CD4-positive, alpha-beta memory T cell (primary cell): ENCODE measurements at places on chromosomes 1 and 21. TPM values are rescaled to one million over a fixed set of nuclear protein-coding genes. Genes with fewer than 3 reads are reported as not detected.

GRCh38 chr21:34279883-34280282, 83.9 kb upstream of the KCNE2 start:
- no peaks in the 10 kb centered on the region for H3K36me3 ChIP-seq
- H3K27me3 ChIP-seq: peaks cover under 1% of the 10 kb centered on the region
- H3K4me3 ChIP-seq: no peak overlapping the region
- no peak for DNase-seq
- no peak overlapping the region for H3K27ac ChIP-seq

- no peak overlapping the region for H3K4me3 ChIP-seq
- no peaks in the 10 kb centered on the region for H3K36me3 ChIP-seq
- H3K27me3 ChIP-seq: no peaks in the 10 kb centered on the region
- H3K27ac ChIP-seq: no peak overlapping the region
- no peak for DNase-seq
- no peaks in the 10 kb centered on the region for H3K4me1 ChIP-seq
Observed at GRCh38 chr1:10897981-10898728, 101.7 kb upstream of the CASZ1 start.

- no peaks in the 10 kb centered on the region for H3K36me3 ChIP-seq
- H3K4me3 ChIP-seq: no peak within 1 kb of the TSS
- no peaks in the 10 kb centered on the region for H3K27me3 ChIP-seq
- no peak within 1 kb of the TSS for H3K27ac ChIP-seq
- DNase-seq: peak; percentile 7
Observed at GRCh38 chr1:209674957-209675564, at the start of gene G0S2. Gene G0S2 (plus strand): TSS chr1:209675412. CDS start chr1:209675685, 273 bp downstream.

DNA sequence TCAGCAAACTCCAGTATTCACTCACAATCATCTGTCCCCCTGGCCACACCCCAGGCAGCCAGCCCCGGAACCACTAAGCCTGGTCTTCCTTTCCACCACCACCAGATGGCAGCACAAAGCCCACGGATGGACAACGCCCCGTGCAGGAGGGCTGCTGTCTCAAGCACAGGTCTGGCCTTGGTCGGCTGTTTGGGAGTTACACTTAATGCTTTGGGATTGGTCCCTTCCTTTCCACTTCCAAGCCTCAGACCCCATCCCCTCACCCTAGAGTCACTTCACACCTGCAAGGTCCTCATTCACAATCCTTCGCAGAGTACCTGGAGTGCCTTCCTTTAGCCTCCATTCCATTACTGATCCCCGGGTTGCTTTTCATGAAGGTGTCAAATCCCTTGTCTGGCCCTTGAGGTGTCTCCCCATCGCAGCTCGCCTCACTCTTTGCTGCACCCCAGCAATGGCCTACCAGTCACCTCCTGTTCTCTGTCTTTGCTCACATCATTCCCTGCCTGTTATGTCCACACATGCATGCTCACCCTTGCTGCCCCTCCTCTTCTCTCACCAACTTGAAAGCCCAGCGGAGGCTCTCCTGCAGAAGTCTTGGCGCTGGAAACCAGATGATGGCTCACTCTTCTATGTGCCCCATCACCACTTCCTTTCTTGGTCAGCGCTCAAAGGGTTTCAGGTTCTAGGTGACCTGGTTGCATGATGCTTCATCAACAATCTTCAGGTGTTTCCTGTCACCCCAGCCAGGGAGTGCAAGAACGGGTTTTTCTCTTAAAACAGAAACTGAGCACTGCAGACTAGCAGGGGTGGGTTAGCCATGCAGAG, 24.9 kb upstream of the KCNA2 start:
- H3K27me3 ChIP-seq: no peaks in the 10 kb centered on the region
- H3K27ac ChIP-seq: peak overlapping the region; percentile 72
- H3K36me3 ChIP-seq: no peaks in the 10 kb centered on the region
- DNase-seq: peak; percentile 87
- H3K4me3 ChIP-seq: peak overlapping the region; percentile 46

GRCh38 chr1:215507119-215507518, 60.0 kb upstream of the KCTD3 start:
- DNase-seq: no peak
- H3K27ac ChIP-seq: no peak overlapping the region
- H3K36me3 ChIP-seq: no peaks in the 10 kb centered on the region
- H3K4me1 ChIP-seq: no peaks in the 10 kb centered on the region
- no peak overlapping the region for H3K4me3 ChIP-seq
- no peaks in the 10 kb centered on the region for H3K27me3 ChIP-seq

GRCh38 chr1:53196017-53196484, 573 bp upstream of the CPT2 start:
- no peaks in the 10 kb centered on the region for H3K36me3 ChIP-seq
- no peak for DNase-seq
- peaks cover 26% of the 10 kb centered on the region for H3K4me1 ChIP-seq

GRCh38 chr1:3780901-3781300, 8.4 kb downstream of the SMIM1 start:
- H3K27me3 ChIP-seq: no peaks in the 10 kb centered on the region
- H3K27ac ChIP-seq: no peak overlapping the region
- H3K4me1 ChIP-seq: peaks cover 2% of the 10 kb centered on the region
- H3K4me3 ChIP-seq: no peak overlapping the region

DNA sequence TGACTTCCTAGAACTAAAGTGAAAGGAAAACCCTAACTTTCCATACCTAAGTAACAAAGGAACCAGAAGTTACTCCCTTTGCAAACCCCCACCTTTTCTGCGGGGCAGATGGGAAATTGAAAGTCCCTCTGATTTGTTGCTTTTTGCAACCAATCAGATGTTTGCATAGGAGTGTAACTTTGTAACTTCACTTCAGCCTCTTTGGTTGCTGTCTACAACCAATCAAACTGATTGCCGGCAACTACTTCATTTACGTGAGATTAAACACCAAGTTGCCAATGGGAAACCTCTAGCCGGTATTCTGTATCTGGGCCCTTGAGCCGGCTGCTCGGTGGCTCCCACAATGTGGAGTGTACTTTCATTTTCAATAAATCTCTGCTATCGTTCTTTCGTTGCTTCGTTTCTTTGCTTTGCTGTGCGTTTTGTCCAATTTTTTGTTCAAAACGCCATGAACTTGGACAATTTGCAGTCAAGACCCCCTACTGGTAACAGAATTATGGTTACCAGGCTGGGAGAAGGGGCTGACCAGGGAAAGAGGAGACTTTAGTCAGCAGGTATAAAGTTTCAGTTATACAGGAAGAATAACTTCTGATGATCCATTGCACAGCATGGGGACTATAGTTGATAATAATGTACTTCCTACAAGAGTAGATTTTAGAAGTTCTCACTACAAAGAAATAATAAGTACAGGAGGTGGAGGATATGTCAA, 69.2 kb upstream of the RGS2 start:
- DNase-seq: no peak
- H3K4me1 ChIP-seq: no peaks in the 10 kb centered on the region
- no peak overlapping the region for H3K27ac ChIP-seq

DNA sequence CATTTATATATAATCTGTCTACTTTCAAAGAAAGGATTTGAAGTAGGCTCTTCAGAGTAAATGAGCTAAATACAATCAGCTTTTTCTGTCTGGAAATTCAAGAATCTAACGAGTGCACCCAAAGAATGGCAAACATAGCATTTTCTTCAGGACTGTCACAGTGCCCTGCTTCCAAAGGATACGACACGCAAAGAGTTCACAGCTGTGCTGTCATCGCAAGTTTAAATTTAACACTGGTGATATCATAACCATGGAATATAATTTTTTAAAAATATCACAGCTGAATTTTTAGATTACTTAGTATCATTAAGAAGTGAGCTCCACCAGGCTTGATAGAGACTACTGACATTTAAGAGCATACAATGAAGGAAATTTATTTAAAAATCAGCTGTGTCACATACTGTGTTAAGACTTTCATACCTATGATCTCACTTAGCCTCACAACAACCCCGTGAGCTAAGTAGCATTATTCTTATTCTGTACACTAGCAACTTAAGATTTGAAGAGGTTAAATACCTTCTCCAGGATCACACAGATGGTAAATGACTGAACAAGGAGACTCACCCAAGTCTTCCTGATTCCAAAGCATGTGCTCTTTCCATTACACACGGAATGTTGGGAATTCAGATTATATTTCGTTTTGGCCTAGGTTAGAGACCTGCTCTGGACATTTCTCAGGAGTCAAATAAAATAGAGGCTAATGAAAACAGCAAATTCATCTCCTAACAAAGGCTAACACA, 46.2 kb upstream of the PRRX1 start:
- DNase-seq: no peak
- no peaks in the 10 kb centered on the region for H3K36me3 ChIP-seq
- no peaks in the 10 kb centered on the region for H3K4me1 ChIP-seq
- H3K27me3 ChIP-seq: no peaks in the 10 kb centered on the region

- H3K4me3 ChIP-seq: peak overlapping the region; percentile 26
- DNase-seq: peak; percentile 51
- no peaks in the 10 kb centered on the region for H3K27me3 ChIP-seq
- H3K27ac ChIP-seq: peak overlapping the region; percentile 96
- H3K4me1 ChIP-seq: peaks cover 37% of the 10 kb centered on the region
- H3K36me3 ChIP-seq: no peaks in the 10 kb centered on the region
Observed at GRCh38 chr1:5991381-5992025, 722 bp downstream of the NPHP4 start.

- no peak for DNase-seq
- H3K4me1 ChIP-seq: peaks cover 11% of the 10 kb centered on the region
- H3K4me3 ChIP-seq: no peak overlapping the region
- H3K36me3 ChIP-seq: peaks cover 50% of the 10 kb centered on the region
Observed at GRCh38 chr1:235149824-235150223, 11.2 kb downstream of the RBM34 start.

DNA sequence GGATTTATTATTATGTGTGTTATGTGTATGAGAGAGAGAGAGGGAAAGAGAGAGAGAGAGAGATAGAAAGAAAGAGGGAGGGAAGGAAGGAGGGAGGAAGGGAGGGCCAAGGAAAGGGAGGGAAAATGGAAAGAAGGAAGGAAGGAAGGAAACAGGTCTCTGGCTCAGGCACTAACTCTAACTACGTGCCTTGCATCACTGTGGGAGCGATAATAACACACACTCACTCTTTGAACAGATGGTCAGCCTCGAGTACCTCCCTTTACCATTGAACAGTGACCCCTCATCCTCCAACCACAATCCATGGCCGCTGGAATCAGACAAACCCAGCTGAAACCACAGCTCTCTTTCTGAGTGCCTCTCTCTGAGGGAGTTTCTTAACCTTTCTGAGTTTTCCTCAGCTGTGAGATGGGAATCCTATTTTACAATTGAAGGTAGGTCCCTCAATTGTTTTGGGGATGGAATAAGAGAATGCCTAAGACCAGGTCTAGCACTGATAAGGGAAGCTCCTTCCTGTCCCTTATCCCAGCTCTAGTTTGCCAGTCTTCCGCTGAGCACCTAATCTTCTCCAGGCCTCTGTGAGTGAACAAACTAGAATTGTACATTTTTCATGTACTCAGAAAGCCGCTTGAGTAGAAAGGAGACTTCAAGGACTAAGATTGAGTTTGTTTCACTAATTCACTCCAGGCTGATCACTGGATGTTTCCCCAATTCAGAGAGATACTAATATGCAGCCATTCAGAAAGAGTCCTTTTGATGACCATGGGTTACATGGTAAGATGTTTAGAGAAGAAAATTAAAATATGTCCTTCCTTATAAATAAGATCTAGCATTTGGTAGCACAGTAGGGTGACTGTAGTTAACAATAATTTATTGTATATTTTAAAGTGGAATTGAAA, 62.8 kb downstream of the IRF2BP2 start:
- H3K27ac ChIP-seq: no peak overlapping the region
- no peak overlapping the region for H3K4me3 ChIP-seq
- H3K27me3 ChIP-seq: no peaks in the 10 kb centered on the region

DNA sequence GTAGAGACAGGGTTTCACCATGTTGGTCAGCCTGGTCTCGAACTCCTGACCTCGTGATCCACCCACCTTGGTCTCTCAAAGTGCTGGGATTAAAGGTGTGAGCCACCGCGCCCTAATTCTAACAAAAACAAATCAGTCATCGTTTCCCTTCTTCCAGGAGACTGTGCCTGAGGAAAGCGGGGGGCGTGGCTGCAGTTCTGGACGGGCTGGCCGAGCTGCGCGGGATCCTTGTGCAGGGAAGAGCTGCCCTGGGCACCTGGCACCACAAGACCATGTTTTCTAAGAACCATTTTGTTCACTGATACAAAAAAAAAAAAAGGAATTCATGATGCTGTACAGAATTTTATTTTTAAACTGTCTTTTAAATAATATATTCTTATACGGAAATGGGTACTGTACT, 104.2 kb downstream of the WDR4 start:
- H3K4me1 ChIP-seq: no peaks in the 10 kb centered on the region
- H3K4me3 ChIP-seq: no peak overlapping the region
- H3K27ac ChIP-seq: no peak overlapping the region
- no peaks in the 10 kb centered on the region for H3K27me3 ChIP-seq
- no peaks in the 10 kb centered on the region for H3K36me3 ChIP-seq

DNA sequence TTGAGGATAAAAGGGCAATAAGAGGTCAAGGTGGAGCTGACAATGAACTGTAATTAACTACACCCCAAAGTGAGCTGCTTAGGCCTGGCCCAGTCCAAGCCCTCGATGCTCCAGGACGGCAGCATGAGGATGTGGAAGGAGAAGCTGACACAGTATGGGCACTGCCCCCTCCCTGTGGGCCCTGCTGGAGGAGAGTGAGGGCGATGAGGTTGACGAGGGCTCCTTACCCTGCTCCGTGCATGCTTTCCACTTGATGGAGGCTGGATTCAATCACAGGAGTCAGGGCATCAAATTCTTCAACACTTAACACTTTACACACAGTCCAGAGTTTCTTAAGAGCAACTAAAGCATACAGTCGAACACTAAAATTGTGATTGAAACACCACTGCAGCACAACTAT, 32.4 kb downstream of the COA6 start:
- no peak overlapping the region for H3K4me3 ChIP-seq
- H3K36me3 ChIP-seq: no peaks in the 10 kb centered on the region
- no peak for DNase-seq
- no peaks in the 10 kb centered on the region for H3K27me3 ChIP-seq

- no peak overlapping the region for H3K27ac ChIP-seq
- H3K4me1 ChIP-seq: no peaks in the 10 kb centered on the region
- no peak overlapping the region for H3K4me3 ChIP-seq
- H3K27me3 ChIP-seq: no peaks in the 10 kb centered on the region
Observed at GRCh38 chr1:53642215-53642555, 96.8 kb downstream of the GLIS1 start.

DNA sequence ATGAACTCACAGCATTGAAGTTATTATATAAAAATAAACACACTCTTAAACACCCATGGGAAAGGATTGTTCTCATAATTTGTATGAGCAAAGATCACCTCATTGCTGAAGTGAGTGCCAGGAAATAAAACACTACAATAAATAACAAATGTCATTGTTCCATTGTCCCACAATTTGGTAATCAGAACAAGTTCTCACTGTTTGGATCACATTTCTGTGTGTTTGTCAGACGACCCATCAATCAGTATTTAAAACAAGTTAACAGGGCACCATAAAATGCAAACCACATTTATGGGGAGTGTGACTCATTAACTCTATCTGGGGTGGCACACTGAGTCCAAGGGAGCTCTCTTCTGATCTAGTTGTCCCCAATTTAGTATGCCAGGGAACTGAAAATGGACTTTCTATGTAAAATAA, 124.5 kb downstream of the PTPRC start:
- H3K27me3 ChIP-seq: no peaks in the 10 kb centered on the region
- peaks cover 27% of the 10 kb centered on the region for H3K4me1 ChIP-seq
- no peak for DNase-seq
- H3K27ac ChIP-seq: no peak overlapping the region

MCOLN2 gene
- 20.3 TPM for total RNA-seq

STPG1 gene
- total RNA-seq: 4.2 TPM
